Colonic mucosa (tissue), 4 donors: ENCODE measurements at places on chromosomes 2 and 18.
A peak's percentile ranks its signal among the peaks of the same experiment; 100 is the strongest.

- peak; percentile 18 for DNase-seq
Observed at GRCh38 chr18:49016648-49017539, 66.1 kb upstream of the SMAD7 start.

DNA sequence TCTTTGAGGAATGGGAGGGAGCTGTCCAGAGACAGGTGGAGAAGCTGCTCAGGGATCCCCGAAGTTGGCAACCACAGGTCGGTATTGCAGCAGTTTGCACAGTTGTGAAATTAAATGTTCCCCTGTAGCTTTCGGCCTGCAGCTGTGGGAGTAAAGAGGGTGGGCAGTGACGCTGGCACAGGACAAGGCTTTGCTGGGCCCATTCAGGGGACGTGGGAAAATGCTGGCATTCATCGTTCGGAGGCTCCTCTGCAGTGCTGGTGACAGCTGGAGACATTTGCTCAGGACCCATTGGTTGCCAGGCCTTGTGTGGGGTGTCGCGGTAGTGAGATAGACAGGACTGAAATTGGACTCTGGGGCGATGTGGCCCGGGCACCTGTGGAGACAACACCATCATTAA is 173.7 kb downstream of the MYCN start:
- DNase-seq: no peak

GRCh38 chr2:108288534-108289106 is at the start of gene SULT1C2:
Gene SULT1C2 (plus strand): TSS chr2:108288895. CDS start chr2:108293668, 4,773 bp downstream.
- DNase-seq: peak; percentile 62

- DNase-seq: no peak
Observed at GRCh38 chr2:27714851-27715291, 51.2 kb downstream of the SLC4A1AP start.

GRCh38 chr2:180524499-180524898 is 455.9 kb upstream of the UBE2E3 start:
- no peak for DNase-seq

GRCh38 chr2:23862716-23863426 is 64.1 kb downstream of the ATAD2B start:
- DNase-seq: no peak

GRCh38 chr18:53426666-53427184 is 797.7 kb downstream of the MBD2 start:
- DNase-seq: no peak

GRCh38 chr2:27776097-27776496 is 4.6 kb downstream of the MRPL33 start:
- DNase-seq: no peak

DNA sequence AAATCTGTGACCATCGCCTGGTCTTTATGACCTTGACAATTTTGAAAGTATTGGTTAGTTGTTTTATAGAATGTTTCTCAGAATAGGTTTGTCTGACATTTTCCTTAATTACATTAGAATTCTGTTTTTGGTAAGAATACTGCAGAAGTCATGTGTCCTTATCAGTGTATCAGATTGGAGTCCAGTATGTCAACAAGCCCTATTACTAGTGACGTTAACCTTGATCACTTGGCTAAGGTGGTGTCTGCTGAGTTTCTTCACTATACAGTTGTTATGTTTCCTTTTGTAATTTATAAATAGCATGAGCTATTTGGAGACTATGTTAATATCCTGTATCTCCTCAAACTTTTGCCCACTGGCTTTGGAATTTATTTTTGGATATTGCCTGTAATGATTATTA is 10.8 kb upstream of the IL36G start:
- no peak for DNase-seq

DNA sequence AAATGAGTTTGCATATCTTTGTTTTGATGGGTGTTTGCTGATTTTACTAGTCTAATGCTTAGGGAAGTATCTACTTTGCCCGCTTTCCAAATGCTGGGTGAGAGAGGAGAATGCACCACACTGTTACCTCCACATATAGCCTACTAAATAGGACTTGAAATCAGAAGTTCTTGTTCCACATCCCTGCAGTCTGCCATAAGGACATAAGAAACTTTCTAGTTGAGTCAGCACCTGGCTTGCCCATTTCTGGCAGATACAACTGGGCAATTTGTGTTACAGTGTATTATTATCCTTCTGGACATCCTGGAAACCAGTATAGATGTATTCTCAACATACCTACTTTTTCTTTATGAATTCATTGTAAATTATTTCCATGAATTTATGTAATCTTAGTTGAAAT is 29.5 kb downstream of the ANXA4 start:
- no peak for DNase-seq

GRCh38 chr2:224405412-224405811 is 3.5 kb upstream of the FAM124B start:
- DNase-seq: no peak

DNA sequence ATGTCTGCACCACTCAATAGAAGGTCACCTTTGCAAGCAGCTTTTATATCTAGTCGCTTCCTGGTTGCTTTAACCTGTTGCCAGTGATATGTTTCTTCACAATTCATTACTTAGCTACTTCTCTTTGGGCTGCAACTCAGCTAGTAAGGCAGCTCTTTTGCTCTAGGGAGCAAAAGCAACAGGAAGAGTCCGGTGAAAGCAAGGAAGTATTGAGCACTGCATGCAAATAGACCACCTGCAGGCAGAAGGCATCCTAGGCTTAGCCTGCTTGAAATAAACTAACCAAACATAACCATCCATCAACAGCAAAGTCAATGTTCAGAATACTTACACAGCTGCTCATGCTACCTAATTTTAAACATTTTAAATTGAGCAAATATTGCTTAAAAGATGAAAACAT is 529.2 kb upstream of the LINC00305 start:
- DNase-seq: no peak

GRCh38 chr2:96528700-96529375 is 7.7 kb upstream of the ARID5A start:
- DNase-seq: no peak

GRCh38 chr2:150538651-150539201 is 51.3 kb upstream of the RND3 start:
- DNase-seq: no peak

DNA sequence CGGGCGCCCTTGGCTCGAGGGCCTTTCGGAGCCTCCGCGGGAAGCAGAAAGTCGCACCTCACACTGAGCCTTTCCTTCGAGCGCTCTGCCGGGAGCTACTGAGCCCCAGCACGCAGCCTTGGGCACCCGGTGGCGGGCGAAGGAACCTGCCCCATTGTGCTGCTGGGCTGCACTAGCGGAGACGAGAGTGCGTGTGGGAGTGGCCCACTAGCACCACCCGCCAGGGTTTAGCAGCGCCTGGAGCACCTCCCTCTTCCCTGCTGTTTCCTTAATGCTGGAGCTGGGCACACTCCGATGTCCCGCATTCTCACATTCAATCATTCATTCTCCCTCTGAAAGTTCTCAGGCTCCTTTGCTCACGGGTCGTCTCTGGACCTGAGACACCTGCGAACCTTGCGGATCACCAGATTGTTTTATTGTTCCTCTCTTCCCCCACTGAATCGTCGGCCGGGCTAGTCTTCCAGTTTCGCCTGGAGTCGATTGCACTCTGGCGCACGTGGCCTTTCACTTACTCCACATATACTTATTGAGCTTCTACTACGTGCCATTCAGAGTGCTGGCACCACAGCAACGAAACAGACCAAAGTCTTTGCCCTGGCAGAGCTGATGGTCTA is 8.5 kb upstream of the PAX3 start:
- peak; percentile 62 for DNase-seq
